ENCODE measurements at places on chromosomes 5 and 9.

GRCh38 chr9:86807367-86807976 is 139.8 kb downstream of the GAS1 start:
- no peak for ATAC-seq

- no peak for ATAC-seq
Observed at GRCh38 chr9:131087354-131087893, 8.9 kb upstream of the AIF1L start.

- ATAC-seq: no peak
Observed at GRCh38 chr5:62066761-62067277, 239.2 kb upstream of the KIF2A start.

GRCh38 chr5:123813264-123813663 is 301.3 kb downstream of the CSNK1G3 start:
- ATAC-seq: no peak

DNA sequence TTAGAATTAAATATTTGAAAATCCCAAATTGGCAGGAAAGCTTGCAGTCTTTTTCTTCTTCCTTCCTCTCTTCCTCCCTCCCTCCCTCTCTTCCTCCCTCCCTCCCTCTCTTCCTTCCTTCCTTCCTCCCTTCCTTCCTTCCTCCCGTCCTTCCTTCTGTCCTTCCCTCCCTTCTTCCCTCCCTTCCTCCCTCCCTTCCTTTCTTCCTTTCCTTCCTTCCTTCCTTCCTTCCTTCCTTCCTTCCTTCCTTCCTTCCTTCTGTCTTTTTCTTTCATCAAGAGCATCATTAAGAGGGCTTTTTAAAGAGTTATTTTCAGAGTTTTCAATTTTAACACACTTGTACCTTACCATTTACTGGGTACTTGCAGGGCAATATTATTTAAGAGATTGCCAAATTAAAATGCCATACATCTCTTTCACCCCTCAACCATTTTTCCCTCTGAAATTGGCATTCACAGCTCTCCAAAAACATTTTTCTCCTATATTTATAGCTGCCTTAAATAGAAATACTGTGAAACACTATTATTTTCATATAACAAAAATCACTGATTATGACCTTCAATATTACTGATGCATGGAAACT is 99.2 kb upstream of the C6 start:
- ATAC-seq: no peak

GRCh38 chr5:153774686-153775085 is 264.0 kb downstream of the FAM114A2 start:
- ATAC-seq: no peak
